Adipocyte (in vitro differentiated cells): ENCODE measurements at places on chromosomes 3 and 15.

- DNase-seq, result no peak
Observed at GRCh38 chr15:39921274-39921638, 1.2 kb upstream of the GPR176 start.

DNA sequence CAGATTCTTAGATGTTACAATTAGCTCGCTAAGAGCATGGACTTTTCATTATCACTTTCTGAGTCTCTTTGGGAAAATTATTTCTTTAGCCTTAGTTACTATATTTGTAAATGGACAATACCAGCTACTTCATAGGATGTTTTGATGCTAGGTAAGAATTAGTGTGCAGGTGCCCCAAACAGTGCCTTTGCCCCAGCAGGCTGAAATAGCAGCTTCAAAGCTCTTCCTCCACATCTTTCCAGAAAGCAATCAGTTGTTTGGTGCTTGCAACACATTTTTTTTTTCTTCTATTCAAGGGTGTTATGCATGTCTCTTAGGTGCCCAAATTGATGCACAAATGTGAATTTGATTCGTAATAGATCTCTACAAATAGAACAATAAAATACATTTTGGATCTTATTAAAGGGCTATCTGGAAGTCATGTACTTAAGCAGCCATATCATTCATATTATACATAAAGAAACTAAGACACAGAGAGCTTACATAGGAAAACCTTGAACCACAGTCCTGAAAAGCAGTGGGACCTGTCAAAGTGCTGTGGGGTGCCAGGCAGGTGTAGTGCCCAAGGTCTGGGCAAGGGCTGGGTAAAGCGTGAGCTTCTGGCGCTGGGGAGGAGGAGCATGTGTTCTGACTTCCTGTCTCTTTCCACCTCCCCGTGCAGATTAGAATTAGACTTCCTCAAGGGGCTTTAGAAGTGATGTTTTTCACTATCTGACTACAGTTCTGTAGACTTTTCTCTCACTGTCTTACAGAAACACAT lies 62.9 kb downstream of the FNDC3B start:
- no peak for DNase-seq

GRCh38 chr15:39299486-39300267 lies 281.2 kb upstream of the THBS1 start:
- no peak for DNase-seq

DNA sequence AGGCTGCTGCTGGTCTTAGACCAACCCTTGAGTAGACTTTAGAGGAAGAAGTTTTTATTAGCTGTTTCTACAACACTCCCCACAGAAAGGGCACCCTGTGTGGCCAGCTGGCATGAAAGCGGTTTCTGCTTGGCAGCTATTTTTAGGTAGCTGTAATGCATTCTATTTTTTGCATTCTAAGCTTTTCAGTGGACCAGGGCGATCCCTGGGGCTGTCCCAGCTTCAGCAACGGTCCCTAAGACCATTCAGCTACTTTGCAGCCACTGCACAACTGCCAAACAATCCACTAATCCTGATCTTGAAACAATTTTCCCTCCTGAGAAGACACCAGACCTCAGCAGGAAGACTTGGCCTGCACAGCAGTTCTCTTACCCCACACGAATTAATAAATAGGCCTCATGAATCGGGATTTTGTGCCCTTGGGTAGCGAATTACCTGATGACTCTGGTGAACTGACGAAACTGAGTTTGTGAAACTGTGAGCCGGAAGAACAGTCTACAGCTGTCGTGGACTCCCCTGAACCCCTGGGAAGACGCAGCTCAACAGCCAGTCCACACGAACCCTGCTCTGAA lies 14.6 kb upstream of the TFRC start:
- DNase-seq, result peak; percentile 16

GRCh38 chr3:125220727-125221429 lies 8.3 kb upstream of the SLC12A8 start:
- DNase-seq, result no peak

DNA sequence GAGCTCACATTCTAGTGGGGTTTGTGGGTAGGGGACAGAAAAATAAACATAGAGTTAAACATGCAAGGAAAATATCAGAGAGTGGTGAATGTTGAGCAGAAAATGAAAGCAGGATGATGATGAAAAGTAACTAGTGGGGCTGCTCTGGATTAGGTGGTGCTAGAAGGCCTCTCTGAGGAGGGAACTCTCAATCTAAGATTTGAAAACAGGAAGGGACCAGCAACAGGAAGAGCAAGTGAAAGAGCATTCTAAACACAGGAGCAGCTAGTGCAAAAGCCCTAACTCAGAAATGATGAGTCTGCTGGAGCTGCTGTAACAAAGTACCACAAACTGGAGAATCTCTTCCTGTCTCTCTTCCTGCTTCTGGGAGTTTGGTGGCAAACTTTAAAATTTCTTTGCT lies 468.6 kb upstream of the AGTR1 start:
- DNase-seq, result no peak

DNA sequence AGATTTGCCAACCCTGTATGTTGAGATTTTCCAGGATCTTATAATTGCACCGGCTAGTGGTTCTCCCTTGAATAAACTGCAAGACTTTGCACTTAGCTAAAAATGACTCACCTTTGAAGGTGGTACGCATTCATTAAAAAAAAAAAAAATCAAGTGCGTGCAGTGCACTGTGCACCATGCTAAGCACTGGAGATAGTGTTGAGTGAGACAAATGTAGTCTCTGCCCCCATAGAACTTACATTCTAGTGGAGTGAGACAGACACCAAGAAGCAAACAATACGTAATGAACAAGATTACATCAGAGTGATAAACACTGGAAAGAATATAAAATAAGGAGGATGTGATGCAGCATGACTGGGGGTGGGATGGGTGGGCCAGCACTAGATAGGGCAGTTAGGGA lies 69.4 kb downstream of the ITPR1 start:
- no peak for DNase-seq

GRCh38 chr3:151319628-151320027 lies 3.0 kb upstream of the GPR87 start:
- DNase-seq, result peak; percentile 40

- no peak for DNase-seq
Observed at GRCh38 chr3:58116161-58116955, 94.4 kb downstream of the DNASE1L3 start.

DNA sequence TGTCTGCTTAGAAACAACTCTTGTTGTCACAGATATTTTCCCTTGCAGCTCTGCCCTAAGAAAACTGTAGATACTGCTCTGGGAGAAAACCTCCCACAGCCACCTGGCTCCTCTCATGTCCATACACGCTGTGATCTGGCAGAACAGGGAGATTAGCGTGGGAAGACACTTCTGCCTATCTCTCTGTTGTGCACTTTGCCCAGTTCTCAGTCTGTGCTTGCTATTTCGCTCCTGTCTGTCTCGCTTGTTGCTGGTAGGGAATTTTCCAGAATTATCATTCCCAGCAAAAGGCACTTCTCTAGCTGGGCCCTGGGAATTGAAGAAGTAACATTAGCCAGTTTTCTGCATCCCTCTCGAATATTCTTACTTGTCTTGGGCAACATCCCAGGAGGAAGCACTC lies 8.1 kb upstream of the GATM start:
- DNase-seq, result no peak

GRCh38 chr3:147231111-147231510 lies 175.2 kb downstream of the ZIC4 start:
- no peak for DNase-seq

DNA sequence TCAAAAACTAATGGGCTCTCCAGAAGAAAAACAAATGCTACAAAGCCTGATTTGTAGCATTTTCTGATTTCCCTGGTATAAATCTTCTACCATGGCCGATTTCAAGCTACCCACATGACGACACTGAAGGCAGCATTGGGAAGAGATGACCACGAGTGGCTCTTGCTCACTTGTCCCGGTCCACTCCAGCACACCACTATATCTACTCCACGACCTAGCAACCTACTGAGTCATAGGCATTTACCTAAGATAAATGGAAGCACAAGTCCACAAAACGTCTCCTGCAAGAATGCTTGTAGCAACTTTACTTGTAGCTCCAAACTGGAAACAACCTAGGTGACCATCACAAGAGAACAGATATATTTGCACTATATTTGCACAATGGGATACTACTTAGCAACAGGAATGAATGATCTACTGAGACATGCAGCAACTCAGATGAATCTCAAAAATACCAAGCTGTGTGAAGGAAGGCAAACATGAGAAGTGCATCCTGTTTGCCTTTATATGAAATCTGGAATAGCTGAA lies 60.8 kb upstream of the HES1 start:
- no peak for DNase-seq

GRCh38 chr15:51104512-51104911 lies 9.8 kb upstream of the TNFAIP8L3 start:
- DNase-seq, result no peak

- peak; percentile 93 for DNase-seq
Observed at GRCh38 chr3:127792541-127793292, 29.6 kb downstream of the MGLL start.

DNA sequence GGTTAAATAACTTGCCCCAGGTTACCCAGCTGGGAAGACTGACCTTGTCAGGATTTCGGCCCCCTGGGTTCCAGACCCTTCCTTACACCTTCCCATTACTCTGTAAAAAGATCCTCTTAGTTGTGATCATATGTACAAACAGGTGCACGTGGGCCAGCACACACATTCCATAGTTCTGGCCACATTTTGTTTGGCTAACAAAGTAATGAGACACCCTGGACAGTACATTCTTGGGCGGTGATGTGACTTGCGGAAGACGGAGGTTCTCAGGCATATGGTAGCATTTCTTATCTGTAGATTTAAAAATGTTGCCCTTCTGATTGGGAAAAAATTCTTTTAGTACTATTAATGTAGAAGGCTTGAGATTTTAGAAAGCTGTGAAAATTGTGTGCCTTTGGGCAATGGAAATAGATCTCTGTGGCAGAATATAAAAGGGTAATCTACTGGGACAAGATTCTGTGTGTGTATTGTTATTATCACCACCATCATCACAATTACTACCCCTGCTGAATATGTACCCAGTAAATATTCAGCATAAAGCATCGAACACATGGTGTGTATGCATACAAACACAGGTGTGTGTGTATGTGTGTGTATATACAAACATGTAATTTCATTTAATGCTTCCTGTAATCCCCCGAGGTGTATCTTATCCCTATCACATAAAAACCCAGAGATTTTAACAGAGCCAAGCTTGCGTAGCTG lies 205.4 kb upstream of the UBE2E1 start:
- DNase-seq, result peak; percentile 74

DNA sequence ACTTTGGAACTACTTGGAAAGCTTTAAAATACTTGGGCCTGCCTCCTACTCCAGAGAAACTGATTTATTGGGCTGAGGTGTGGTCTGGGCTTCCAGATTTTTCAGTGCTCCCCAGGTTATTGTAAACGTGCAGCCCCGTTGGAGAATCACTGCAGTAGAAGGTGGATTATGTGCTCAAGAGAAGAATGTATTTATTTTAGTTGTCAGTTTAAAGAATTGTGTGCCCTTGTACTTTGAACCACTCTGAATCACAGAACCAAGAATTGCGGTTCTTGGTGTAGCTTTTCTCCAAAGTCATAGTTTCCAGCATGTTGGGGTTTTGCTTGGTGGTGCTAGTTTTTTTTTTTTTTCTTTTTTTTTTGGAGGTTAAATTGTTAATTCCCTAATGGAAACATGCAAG lies 1.6 kb downstream of the TATDN2 start:
- DNase-seq, result peak; percentile 44

- peak; percentile 75 for DNase-seq
Observed at GRCh38 chr15:78061963-78062427, 15.5 kb downstream of the TBC1D2B start.

DNA sequence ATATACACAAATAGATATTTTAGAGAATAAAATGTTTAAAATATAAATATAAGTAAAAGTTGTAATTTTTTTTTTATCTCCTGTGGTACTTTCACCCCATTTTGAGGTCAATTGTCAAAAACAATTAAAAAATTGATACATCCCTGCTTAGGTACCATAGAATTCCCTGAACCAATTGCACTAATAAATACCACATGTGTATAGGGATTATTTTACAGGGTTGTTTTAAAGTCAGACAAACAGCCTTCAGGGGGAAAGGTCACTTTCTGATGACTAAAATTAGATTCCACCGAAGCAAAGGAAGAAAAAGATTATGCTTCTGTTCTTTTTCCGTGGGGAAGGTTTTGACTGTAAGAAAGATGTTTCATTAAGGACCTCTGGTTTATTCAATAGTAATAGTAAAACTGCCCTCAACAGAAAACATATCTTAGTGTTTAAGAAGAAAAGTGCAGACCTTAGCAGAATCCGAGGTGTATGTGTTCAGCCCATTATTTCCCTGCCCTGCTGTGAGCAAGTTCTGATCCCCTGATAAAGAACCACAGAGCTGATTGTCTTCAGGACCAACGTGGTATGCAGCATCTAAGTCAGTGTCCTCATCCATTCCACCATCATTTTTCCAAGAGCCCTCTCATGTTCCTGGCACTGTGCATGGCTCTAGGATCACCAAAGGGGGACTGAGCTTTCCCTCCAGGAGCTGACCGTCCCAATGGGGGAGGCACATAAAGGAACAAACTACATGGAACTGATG lies 132.9 kb upstream of the IL12A start:
- DNase-seq, result peak; percentile 42

DNA sequence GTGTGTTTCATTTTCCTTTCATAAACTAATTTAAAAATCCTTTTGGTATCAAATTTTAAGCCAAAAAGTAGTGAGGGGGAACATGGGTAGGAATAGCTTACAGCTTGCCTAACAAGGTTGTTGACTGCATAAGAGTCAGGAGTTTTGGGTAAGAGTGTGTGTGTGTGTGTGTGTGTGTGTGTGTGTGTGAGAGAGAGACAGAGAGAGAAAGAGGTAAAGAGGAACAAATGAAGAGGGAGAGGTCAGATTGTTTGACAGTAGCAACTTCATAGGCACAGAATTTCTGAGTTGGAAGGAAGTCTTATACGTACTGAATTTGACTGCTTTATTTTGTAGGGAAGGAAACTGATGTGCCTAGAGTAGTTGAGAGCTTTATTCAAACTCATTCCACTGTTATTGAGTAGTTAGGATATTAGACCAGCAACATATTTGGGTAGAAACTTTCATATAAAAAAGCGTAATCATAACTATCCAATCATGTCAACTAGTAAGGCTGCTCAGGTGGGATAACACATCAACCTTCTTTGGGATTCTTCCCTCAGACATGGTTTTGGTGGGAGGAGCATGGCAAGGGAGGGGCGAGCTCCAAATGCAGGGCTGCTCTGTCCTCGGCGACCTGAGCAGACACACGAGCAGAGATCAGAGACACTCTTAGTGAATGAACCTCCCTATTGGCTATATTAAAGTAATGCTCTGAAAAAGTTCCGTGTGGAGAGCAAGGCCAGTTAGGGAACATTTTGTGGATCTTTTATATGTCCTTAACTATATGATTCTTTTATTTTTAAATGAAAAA lies 86.4 kb downstream of the LPP start:
- no peak for DNase-seq

DNA sequence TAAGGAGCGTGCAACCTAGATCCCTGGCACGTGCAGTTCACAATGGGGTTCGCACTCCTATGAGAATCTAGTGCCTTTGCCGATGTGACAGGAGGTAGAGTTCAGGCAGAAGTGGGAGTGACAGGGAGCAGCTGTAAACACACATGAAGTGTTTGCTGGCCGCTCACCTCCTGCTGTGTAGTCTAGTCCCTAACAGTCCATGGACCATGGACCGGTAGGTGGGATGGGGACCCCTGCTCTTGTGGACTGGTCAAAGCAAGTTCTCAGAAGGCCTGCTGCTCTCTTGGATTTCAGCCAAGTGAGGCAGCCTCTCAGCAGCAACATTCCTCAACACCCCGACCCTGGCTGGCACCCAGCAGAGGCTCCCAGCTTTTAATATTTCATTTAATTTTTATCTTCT lies 58.2 kb upstream of the SNRPA1 start:
- no peak for DNase-seq

GRCh38 chr3:60622349-60622748 lies 628.9 kb downstream of the FHIT start:
- DNase-seq, result no peak
